ENCODE measurements at places on chromosomes 3 and 15.

GRCh38 chr3:39515681-39516441 is 48.4 kb downstream of the MOBP start:
- no peak for DNase-seq

GRCh38 chr15:94231723-94232468 is 535 bp downstream of the MCTP2 start:
- DNase-seq: no peak

DNA sequence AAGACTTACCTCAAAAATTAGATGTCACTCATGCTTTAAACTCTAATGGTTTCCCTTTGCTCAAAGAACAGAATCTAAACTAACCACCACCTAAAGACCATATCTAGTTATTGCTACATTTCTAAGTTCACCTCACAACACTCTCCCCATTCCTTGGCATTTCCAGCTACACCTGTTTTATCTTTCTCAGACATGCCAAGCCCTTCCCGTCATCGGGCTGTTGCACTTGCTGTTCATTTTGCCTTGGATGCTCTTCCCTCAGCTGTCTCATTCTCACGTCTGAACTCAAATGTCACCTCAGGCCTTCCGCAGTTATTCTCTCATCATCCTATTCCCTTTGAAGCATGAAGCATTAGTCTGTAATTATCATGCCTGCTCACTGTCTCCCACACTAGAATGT is 1.1 kb upstream of the ACTR8 start:
- DNase-seq: no peak

GRCh38 chr15:89542369-89542768 is 32.9 kb upstream of the TICRR start:
- DNase-seq: no peak
